ENCODE measurements at places on chromosomes 13 and 19.

GRCh38 chr19:58480481-58480830, 4.3 kb downstream of the ZNF446 start:
- DNase-seq, result no peak

DNA sequence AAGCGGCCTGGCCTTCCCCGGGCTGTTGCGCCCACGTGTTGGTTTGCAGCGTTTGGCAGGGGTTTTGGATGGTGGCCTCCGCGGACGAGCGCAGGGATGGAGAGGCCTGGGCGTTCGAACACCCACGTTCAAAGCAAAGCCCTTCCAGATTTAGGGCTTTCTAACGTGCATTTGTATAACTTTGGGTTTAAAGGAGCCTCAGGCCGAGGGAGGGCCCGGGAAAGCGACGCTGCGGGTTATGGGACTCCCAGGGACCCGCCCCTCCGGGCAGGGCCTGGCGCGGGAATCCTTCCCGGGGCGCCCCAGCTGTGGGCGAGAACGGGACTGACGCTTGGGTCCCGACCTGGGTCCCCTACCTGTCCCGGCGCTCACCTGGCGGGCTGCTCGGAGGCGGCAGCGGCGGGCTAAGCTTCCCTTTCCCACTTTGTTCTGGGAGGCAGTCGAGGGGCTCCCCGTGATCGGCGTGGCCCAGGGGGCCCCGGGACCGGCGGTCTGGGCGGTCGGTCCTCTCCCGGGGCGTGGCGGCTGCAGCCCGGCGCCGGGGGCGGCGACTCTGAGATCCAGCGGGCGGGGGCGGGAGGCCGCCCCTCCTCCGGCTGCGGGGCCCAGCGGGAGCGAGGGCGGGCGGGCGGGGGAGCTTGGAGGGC, at the start of gene FBXO17:
FBXO17 (minus strand) TSS at position 529 of the 647 bp plus-strand sequence. CDS start 25,423 bp downstream, outside the sequence.
- no peak for DNase-seq

GRCh38 chr13:43520351-43520750, 266.4 kb downstream of the ENOX1 start:
- no peak for DNase-seq

GRCh38 chr19:34255546-34255945, 1.2 kb downstream of the GARRE1 start:
- DNase-seq, result no peak

DNA sequence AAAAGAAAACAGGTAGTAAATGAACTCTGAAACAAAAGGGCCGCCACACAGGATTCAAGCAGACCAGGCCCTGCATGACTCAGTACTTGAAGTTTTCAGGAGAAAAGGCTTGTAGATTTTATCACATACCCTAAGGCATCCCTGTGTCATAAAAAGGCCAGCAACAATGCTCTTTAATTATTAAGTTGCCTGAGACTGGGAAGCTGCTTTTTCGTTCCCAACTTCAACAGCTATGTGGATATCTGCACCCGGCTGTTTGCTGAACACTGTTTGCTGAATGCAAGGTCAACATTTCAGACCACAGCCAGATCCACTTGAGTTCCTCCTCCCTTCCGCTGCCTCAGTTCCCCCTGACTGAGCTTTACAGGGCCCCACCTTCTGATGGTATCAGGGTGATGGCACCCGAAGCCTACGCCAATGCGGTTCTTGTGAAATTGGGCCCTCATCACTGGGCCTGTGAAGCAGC, 6.1 kb upstream of the ECH1 start:
- no peak for DNase-seq
